Naive thymus-derived CD8-positive, alpha-beta T cell (primary cell): ENCODE measurements at places on chromosomes 4 and X.

DNA sequence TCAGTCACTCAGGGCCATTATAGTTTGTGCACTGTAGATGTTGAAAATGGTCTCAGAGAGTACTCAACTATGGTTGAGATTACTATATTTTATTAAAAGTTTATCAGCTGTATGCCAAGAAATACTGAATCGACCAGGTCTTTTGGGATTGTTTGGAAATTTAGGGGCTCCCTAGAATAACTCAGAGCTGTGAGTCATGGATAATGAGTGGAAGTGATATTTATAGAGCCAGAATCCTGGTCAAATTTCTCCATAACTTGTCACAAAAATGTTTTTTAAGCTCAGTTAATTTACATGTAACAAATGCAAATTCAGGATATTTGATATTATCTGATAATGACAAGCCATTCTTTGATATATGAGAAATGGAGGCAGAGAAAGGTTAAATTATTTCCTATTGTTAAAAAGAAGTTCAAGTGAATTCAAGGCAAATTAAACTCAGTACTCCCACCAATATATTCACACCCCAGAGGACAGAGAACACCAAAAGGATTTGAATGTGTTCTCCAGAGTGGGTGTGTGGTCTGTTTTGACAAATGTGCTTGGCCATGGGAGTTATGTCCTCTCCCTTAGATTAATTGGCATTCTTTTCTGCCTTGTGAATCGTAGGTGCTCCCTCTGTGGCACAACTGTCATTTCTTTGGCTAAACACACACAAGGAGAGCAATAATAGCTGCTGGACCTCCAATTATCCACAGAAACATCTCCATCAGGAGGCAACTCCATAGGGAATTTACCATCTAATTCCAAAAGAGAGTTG lies 37.7 kb downstream of the ARHGAP24 start:
- no peak for DNase-seq

DNA sequence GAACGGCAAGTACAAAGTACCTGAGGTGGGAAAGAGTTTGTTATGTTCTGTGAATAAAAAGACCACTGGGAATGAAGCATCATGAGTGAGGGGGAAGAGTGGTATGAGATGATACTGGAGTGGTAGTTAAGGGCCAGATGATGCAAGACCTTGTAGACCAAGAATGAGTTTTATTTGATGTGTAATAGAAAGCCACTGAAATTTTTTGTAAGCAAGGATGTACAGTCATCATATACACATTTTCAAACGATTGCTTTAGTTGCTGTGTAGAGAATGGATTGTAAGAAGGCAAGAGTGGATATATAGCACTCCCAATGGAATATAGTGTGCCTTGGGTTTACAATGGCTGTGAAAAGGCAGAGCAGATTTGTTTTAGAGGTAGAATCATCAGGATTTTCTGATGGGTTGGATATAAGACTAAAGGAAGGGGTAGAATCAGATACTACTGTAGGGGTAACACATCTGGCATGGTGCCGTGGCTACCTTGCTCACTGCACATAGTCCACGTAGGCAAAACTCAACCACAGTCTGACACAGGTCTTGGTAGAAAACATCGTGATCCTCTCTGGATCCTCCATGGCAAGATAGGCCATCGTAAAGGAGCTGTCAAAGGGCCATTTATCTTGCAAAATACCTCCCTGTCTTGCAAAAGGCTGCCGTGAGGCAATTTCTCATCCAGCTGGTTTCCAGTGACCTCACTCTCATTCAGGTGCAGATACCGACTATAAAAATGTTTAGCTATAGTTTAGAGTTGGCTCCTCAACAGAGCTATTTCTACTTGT lies 14.9 kb downstream of the TIFA start:
- DNase-seq: no peak

GRCh38 chrX:43940816-43941474 lies 32.2 kb downstream of the NDP start:
- DNase-seq: no peak

DNA sequence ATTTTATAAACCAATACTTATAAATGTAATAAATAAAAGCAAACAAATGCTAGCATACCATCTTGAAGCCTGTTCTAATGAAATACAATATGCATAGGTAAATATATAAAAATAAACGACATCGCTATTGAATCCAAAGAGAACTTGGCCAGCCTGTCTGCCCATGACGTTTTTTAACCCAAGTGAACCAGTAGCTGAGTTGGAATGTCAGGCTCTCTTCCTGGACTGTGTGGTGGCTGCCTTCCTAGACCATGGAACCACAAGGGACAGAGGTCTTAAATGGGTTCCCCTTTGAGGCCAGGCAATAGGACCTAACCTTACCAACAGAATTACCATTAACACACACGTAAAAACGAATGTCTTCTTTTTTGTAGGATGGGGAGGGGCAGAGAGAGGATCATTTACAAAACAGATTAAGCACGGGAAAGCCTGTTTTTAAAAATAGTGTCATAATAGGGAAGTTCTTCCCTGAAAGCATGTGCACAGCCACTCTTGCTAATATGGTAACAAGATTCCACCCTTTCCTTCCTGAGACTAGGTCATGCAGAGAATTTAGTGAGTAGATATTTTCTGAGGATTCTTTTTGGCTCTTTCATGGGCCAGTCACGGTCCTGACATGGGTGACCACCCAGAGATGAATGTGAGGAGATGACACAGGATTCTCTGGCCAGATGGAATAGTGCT lies 69.4 kb upstream of the ACSL1 start:
- no peak for DNase-seq

GRCh38 chr4:128542047-128542446 lies 254.4 kb upstream of the PGRMC2 start:
- no peak for DNase-seq

- DNase-seq: no peak
Measured at GRCh38 chrX:50161127-50161526, 39.7 kb downstream of the AKAP4 start.

- DNase-seq: no peak
Measured at GRCh38 chrX:106698693-106699092, 27.8 kb upstream of the RNF128 start.
